ENCODE measurements at places on chromosomes 6 and 20. TPM values are rescaled to one million over a fixed set of nuclear protein-coding genes. Genes with fewer than 3 reads are reported as not detected.

Gene HRH3
- not detected for total RNA-seq

Gene DOK5
- total RNA-seq, result 21.3 TPM

Gene USP49
- 2.8 TPM for total RNA-seq

Gene PPP1R3G
- total RNA-seq, result 6.2 TPM

Gene PNPLA1
- not detected for total RNA-seq

Gene SLCO4A1
- 0.16 TPM for total RNA-seq

Gene MRPS10
- 35.8 TPM for total RNA-seq

Gene CD83
- total RNA-seq, result 3.4 TPM

Gene C20orf141
- not detected for total RNA-seq

Gene OTOR
- not detected for total RNA-seq

Gene SAPCD1
- 0.61 TPM for total RNA-seq

Gene TTK
- 2.3 TPM for total RNA-seq

Gene C6orf120
- total RNA-seq, result 55.0 TPM

Gene TFAP2C
- total RNA-seq, result 39.9 TPM

Gene TMEM151B
- total RNA-seq, result not detected

Gene CCN6
- not detected for total RNA-seq

Gene FAM184A
- 0.36 TPM for total RNA-seq

Gene ECT2L
- not detected for total RNA-seq

Gene EPHA7
- total RNA-seq, result 0.16 TPM

Gene PRRT1
- 0.16 TPM for total RNA-seq

Gene NFATC2
- total RNA-seq, result 1.8 TPM

Gene RHAG
- not detected for total RNA-seq

All from hair follicle dermal papilla cell (primary cell).